ENCODE measurements at places on chromosomes 4 and X.
A peak's percentile ranks its signal among the peaks of the same experiment; 100 is the strongest.

- DNase-seq = no peak
These were observed 9.6 kb downstream of the UBE2D3 start for GRCh38 chr4:102817613-102818268.

DNA sequence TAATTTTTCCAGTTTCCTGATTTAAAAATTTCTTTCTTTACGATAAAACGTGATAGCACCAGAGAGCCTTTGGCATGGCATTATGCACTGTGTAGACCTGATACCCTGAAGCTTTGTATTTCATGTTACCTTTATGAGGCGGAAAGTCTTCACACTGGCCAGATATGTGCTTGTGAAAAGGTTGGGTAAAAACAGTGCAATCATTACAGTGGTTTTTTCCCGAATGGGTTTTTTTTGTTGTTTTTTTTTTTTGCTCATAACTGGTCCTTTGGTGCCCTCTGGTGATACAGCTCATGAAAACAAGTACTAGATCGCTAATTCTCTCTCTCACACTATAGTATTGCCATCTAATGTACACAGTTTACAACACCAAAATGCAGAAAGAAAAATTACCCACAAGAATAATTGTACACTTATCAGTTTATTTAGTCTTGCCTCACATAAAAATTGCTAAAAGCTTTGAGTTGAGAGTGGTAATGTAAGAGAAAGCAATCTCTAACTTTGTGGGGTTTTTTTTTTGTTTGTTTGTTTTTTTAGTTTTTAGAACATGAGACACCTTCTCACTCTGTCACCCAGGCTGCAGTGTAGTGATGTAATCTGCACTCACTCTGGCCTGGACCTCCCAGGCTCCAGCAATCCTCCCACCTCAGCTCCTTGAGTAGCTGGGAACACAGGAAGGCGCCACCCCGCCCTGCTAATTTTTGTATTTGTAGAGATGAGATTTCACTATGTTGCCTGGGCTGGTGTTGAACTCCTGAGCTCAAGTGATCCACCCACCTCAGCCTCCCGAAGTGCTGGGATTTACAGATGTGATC is 21.3 kb downstream of the SPCS3 start:
- peak; percentile 37 for DNase-seq

- no peak for DNase-seq
These were observed 1.9 kb downstream of the TRO start for GRCh38 chrX:54922547-54922946.

- DNase-seq = no peak
These were observed 103.6 kb downstream of the HPGD start for GRCh38 chr4:174418640-174419212.

DNA sequence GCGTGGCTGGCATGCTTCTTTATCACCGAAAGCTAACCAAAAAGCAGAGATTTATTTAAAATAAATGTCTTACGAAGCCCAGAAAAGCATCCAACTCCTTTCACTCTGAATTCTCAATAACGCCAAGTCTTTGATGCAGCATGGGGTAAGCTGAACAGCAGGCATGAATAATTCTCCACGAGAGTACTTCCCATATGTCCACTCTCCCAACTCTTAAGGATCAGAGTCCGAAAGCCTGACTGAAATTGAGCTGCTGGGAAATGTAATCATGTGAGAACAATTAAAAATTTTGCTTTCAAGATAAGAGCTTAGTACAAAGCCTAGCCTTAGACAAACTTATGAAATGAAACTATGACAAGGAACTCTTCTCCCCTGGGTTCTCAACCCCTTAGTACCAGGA is 7.5 kb upstream of the SLC39A8 start:
- no peak for DNase-seq

- DNase-seq = no peak
These were observed 32.5 kb downstream of the LANCL3 start for GRCh38 chrX:37603938-37604409.

GRCh38 chrX:18075603-18076002 is 145.1 kb downstream of the BEND2 start:
- no peak for DNase-seq

- no peak for DNase-seq
These were observed 5.4 kb downstream of the SCARB2 start for GRCh38 chr4:76208005-76208765.

GRCh38 chr4:10119773-10120172 is 3.2 kb upstream of the WDR1 start:
- DNase-seq = no peak

DNA sequence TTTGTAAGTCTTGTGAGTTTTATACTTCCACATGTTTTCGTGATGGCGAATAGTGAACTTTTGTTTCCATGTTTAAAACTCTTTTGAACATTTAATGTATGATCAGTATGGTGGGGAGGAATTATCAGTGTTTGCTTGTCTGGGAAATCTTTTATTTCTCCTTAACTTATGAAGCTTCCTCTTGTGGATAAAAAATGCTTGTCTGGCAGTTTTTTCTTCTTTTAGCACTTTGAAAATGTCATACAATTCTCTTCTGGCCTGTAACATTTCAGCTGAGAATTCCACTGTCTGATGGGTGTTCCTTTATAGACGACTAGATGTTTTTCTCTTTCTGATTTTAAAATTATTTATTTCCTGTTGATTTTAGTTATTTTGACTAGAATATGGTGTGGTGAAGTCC is 576.0 kb downstream of the DACH2 start:
- DNase-seq = no peak

- DNase-seq = no peak
These were observed 247.2 kb downstream of the PALLD start for GRCh38 chr4:168744021-168744420.

GRCh38 chr4:7985891-7986441 is 46.3 kb upstream of the AFAP1 start:
- DNase-seq = no peak

GRCh38 chrX:71941145-71941544 is 30.5 kb downstream of the NHSL2 start:
- no peak for DNase-seq

- DNase-seq = no peak
These were observed 3.3 kb upstream of the PDGFRA start for GRCh38 chr4:54225598-54226403.

- no peak for DNase-seq
These were observed 11.9 kb upstream of the TRIML1 start for GRCh38 chr4:188127214-188127874.

DNA sequence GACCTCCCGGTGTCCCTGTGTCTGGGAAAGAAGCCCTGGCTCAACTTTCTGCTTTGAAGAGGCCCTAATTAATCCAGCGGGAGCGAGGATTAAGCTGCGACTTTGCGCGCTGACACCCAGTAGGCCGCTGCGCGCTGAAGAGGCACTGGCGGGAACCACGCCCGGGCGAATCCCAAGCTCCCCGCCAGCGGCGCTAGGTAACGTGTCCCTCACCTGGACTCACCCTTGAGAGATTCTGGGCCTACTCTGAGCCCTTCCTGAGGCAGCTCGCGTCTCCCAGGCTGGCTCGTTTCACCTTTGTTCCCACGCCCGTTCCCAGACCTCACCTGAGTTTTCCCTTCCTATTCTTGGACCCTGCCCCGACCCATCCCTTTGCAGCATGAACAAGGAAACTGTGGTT is 616 bp upstream of the KLHL34 start:
- no peak for DNase-seq

DNA sequence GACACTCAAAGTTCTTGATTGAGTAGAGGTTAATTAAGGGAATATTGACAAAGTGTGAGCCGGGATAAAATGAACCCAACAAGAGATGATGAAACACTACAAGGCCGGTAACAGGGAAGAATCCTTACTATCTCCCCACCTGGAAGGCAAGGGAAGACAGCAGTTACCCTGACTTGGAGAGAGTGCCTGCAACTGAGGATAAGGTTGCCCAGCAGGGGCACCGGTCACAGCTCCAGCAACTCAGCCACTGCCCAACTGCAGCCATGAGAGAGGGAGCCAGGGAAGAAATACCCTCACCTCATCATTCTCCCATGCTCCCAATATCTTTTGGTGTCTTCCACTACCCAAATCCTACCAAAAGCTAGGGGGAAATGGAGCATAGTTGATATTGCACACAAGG is 212.7 kb downstream of the KCTD8 start:
- DNase-seq = no peak

DNA sequence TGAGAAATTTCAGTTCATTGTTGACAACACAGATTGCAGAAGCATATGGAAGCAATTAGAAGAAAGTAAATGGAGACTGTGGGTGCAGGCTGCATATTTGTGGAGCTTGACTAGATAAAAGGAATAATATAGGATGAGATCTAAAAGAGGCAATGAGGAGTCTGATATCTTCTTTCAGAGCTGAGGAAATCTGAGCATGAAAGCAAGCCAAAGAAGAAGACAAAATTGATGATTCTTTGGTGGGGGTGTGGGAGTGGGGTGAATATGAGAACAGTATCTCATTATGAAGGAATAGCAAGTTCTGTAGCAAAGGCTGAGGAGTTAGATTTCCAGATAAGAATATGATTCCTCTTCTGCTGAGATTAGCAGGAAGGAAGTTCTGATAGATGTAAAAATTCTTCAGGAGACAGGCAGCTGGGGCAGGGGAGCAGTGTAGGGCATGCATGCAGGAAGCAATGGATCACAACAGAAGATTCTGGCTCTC is 6.1 kb upstream of the PDHA2 start:
- DNase-seq = no peak

DNA sequence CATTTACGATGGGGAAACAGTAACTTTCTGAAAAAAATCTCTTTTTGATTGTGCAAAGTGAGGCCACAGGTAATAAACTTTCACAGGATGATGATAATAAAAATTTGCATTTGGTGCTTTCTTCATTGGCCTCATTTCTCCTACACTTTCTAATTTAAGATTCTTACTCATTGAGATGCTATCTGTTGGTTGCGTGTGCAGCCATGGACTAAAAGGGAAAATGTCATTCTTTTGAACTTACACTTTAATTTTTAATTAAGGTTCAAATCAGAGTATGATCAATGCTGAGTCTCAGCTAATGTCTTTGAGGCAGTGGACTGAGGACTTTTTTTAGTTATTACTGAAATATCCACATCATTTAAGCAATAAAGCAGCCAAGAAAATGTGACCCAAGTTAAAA is 87.6 kb downstream of the SEL1L3 start:
- no peak for DNase-seq

- DNase-seq = no peak
These were observed 222.1 kb upstream of the RPL34 start for GRCh38 chr4:108398316-108398715.
